ENCODE measurements at places on chromosomes 13 and 19. TPM values are rescaled to one million over a fixed set of nuclear protein-coding genes. Genes with fewer than 3 reads are reported as not detected.

IL11 gene
- 2.9 TPM for total RNA-seq

DNA sequence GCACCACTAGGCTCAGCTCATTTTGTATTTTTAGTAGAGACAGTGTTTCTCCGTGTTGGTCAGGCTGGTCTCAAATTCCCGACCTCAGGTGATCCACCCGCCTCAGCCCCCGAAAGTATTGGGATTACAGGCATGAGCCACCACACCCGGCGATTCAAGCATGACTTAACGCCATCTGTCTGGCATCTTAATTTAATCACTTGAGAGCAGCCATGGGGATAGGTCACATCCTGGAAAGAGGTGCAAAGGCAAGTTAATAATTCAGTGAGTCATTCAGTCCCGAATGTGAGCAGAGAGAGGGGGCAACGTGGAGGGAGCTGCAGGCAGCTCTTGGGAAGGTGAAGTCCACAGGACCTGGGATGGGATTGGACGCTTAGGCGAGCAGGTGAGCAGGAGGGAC, 31.7 kb upstream of the USP29 start:
- H3K27me3 ChIP-seq, result no peaks in the 10 kb centered on the region
- no peaks in the 10 kb centered on the region for H3K36me3 ChIP-seq
- no peak for DNase-seq
- no peak overlapping the region for H3K27ac ChIP-seq

GRCh38 chr19:36225219-36225892, 10.4 kb downstream of the ZNF146 start:
- H3K4me1 ChIP-seq, result peaks cover 13% of the 10 kb centered on the region
- no peak overlapping the region for H3K27ac ChIP-seq
- H3K36me3 ChIP-seq, result peaks cover 18% of the 10 kb centered on the region
- DNase-seq, result no peak
- H3K27me3 ChIP-seq, result no peaks in the 10 kb centered on the region

DNA sequence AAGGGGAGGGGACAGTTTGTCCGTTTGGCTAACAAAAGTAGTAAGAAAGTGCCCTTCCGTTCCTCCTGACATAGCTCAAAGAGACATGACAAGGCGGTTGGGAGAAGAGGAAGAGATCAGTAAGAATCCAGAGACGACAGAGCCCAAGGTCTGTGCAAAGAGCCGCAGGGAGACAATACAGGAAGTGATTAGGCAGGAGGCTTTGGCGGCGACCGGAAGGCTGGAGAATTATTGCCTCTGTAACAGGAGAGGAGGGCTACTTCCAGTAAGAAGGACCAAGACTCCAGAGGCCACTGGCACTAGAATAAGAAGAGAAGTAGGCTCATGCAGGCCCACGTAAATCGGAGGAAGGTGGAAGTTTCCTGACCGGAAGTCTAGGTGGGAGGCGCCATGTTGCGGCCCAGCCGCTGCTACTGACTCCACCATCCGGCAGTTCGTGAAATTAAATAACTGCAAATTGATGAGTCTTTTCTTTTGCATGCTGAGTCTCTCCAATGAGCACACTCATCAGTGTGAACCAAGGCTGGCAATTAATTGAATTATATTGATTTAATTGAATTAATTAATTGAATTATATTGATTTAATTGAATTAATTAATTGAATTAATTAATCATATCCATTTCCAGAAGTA, 9.9 kb downstream of the RFX2 start:
- H3K4me1 ChIP-seq, result peaks cover 31% of the 10 kb centered on the region
- H3K27ac ChIP-seq, result no peak overlapping the region
- H3K4me3 ChIP-seq, result no peak overlapping the region
- no peak for DNase-seq

PEG3 gene
- total RNA-seq, result 394 TPM

ADM5 gene
- 1.1 TPM for total RNA-seq

GIPC3 gene
- total RNA-seq, result not detected

DNA sequence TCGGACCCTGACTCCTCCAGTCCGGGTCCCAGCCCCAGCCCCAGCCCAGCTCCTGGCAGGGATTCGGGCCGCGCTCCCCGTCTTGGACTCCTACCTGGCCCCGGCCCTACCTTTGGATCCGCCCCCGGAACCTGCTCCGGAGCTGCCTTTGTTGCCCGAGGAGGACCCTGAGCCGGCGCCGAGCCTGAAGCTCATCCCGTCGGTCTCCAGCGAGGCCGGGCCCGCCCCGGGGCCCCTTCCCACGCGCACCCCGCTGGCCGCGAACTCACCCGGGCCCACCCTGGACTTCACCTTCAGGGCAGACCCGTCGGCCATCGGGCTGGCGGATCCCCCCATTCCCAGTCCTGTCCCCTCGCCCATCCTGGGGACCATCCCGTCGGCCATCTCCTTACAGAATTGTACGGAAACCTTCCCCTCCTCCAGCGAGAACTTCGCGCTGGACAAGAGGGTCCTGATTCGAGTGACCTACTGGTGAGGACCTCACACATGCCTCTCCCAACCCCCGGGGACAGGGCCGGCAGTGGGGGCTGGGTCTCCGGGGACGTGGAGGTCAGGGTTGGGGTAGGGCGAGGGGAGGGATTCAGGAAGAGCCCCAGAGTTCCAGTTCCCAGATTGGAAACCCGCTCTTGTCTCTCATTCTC, 732 bp downstream of the SELENOV start:
- H3K36me3 ChIP-seq, result no peaks in the 10 kb centered on the region
- peak overlapping the region; percentile 65 for H3K4me3 ChIP-seq
- no peak overlapping the region for H3K27ac ChIP-seq
- peaks cover 36% of the 10 kb centered on the region for H3K27me3 ChIP-seq

DNA sequence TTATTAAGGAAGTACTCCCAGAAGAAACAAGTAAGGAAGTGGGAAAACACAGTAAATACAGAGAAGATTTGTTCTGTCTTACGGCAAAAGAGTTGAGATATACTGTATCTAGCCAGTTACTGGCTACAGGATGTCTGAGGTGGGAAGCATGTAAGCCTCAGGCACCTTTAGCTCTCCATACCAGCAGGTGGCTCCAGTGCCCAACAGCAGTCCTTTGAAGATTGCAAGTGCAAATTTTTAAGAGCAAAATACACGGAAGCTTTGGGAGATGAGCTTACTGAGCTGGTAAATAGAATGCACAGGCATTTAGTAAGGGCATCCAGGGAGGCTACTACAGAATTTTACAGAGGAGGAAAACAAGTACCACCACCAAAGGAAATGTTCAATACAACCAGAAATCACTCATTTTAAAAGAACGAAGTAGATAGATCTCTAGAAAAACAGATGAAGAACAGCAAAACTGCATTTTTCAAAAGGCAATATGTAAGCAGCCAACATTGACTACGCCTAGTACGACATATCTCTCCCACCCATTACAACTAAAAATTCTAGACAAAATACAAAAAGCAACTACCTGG, 57.9 kb upstream of the VSTM2B start:
- H3K4me1 ChIP-seq, result no peaks in the 10 kb centered on the region
- H3K27me3 ChIP-seq, result no peaks in the 10 kb centered on the region
- DNase-seq, result peak; percentile 50

GJB6 gene
- total RNA-seq, result not detected

OR10H1 gene
- total RNA-seq, result not detected

GRCh38 chr13:33934343-33934742, 116.4 kb downstream of the RFC3 start:
- H3K4me1 ChIP-seq, result peaks cover 26% of the 10 kb centered on the region
- 0 out of 2 replicates have a peak, but pooled peaks cover 1% of the 10 kb centered on the region for H3K36me3 ChIP-seq
- no peak overlapping the region for H3K4me3 ChIP-seq
- DNase-seq, result no peak

PRR20A gene
- total RNA-seq, result not detected

DNA sequence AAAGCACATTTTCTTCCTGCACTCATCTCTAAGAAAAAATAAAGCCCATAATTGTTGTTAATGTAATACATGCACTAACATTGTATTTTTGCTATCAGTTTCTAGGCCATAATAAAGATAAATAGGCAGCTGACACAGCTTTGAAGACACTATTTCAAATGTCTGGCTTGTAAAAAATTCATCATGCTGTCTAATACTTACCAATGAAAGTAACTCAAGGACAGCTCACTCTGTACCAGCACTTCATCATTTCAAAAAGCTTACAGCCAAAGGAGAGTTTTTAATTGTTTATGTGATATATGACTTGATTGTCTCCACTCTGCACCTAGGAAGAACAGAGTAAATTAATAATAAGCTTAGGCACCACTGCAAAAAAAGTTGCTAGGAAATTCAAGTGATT, 1423.3 kb upstream of the PCDH20 start:
- H3K27ac ChIP-seq, result no peak overlapping the region
- no peak overlapping the region for H3K4me3 ChIP-seq
- DNase-seq, result no peak

GRCh38 chr13:79225487-79226232, 180.4 kb downstream of the RBM26 start:
- peaks cover 2% of the 10 kb centered on the region for H3K27me3 ChIP-seq
- no peak overlapping the region for H3K4me3 ChIP-seq
- H3K36me3 ChIP-seq, result no peaks in the 10 kb centered on the region
- no peak overlapping the region for H3K27ac ChIP-seq
- no peaks in the 10 kb centered on the region for H3K4me1 ChIP-seq

DNA sequence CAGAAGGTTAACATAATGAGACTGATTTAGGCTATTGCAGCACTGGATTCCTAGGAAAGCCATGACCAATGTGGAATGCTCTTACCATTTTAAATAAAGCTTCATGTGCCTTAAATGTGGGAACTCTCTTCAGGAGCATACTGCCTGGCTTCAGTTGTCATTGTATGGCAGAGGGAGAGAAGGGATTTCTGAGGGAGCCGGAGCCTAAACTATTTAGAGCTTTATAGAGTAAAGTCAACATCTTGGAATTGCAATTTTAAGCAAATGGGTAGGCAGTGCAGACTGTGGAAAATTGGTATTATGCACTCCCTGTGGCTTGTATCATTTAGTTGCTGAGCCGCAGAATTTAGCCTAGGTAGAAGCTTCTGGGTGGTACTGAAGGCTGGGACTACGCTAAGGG, 2041.4 kb downstream of the PCDH9 start:
- no peak overlapping the region for H3K4me3 ChIP-seq
- H3K36me3 ChIP-seq, result no peaks in the 10 kb centered on the region
- no peak for DNase-seq
- no peaks in the 10 kb centered on the region for H3K27me3 ChIP-seq
- H3K27ac ChIP-seq, result no peak overlapping the region
- H3K4me1 ChIP-seq, result no peaks in the 10 kb centered on the region

GRCh38 chr13:21956666-21957065, 285.8 kb downstream of the FGF9 start:
- H3K27me3 ChIP-seq, result no peaks in the 10 kb centered on the region
- DNase-seq, result no peak
- no peaks in the 10 kb centered on the region for H3K4me1 ChIP-seq
- no peak overlapping the region for H3K27ac ChIP-seq
- no peaks in the 10 kb centered on the region for H3K36me3 ChIP-seq

- H3K27me3 ChIP-seq, result peaks cover 10% of the 10 kb centered on the region
- DNase-seq, result no peak
- no peaks in the 10 kb centered on the region for H3K36me3 ChIP-seq
- peaks cover 13% of the 10 kb centered on the region for H3K4me1 ChIP-seq
- no peak overlapping the region for H3K4me3 ChIP-seq
These were observed 9.4 kb downstream of the URAD start for GRCh38 chr13:27979001-27979643.

GRCh38 chr13:96093296-96094006, 3.5 kb downstream of the HS6ST3 start:
- no peak overlapping the region for H3K4me3 ChIP-seq
- 0 out of 2 replicates have a peak, but pooled peaks cover 6% of the 10 kb centered on the region for H3K4me1 ChIP-seq
- no peak overlapping the region for H3K27ac ChIP-seq
- DNase-seq, result no peak

- peaks cover 6% of the 10 kb centered on the region for H3K36me3 ChIP-seq
- peak overlapping the region; percentile 94 for H3K27ac ChIP-seq
- no peaks in the 10 kb centered on the region for H3K27me3 ChIP-seq
- no peak for DNase-seq
These were observed 682 bp downstream of the PIK3R2 start for GRCh38 chr19:18153556-18154134.

DNA sequence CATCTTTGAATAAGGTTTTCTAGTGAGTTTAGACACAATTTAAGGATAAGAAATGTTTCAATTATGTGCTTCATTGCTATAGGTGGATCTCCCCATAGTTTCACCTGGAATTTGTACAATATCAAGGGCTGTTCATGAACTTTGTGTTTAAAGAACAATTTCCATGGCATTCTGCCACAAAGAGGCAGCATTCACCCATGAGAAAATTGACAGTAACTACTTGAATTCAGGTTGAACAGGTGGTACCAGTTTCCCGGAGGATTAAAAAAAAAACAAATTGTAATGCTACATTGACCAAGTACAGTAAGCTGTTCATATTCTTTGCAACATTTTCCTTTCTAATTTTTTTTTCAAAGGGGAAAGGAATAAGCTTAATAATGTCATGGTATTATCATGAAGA, 9.1 kb downstream of the SLITRK5 start:
- no peak overlapping the region for H3K4me3 ChIP-seq
- no peaks in the 10 kb centered on the region for H3K36me3 ChIP-seq
- peaks cover 15% of the 10 kb centered on the region for H3K4me1 ChIP-seq
- DNase-seq, result no peak
- H3K27ac ChIP-seq, result no peak overlapping the region

Measured in HepG2 (cell line).